PC-9 (cell line): ENCODE measurements at places on chromosomes 2 and 18. TPM values are rescaled to one million over a fixed set of nuclear protein-coding genes. Genes with fewer than 3 reads are reported as not detected.

Gene IL36G
- total RNA-seq, result not detected in 2 replicates

Gene FAM228A
- total RNA-seq, result not detected in 2 replicates

Gene DIS3L2
- 30.4 and 39.1 TPM in 2 replicates for total RNA-seq

Gene CLEC4F
- not detected in 2 replicates for total RNA-seq

Gene IL1RL1
- 0.55 and 1.7 TPM in 2 replicates for total RNA-seq

Gene UGT1A3
- 60.3 and 67.1 TPM in 2 replicates for total RNA-seq

Gene MTERF4
- total RNA-seq, result 38.6 and 42.8 TPM in 2 replicates

Gene ALK
- not detected in 2 replicates for total RNA-seq

Gene AKAIN1
- total RNA-seq, result not detected in 2 replicates

Gene FSHR
- not detected in 2 replicates for total RNA-seq

Gene MMADHC
- total RNA-seq, result 112 and 135 TPM in 2 replicates

Gene DYNAP
- total RNA-seq, result not detected in 2 replicates

Gene GRB14
- total RNA-seq, result 2.8 and 3.4 TPM in 2 replicates

Gene FOSL2
- 46.0 and 60.0 TPM in 2 replicates for total RNA-seq

Gene LBX2
- 0.76 and 2.0 TPM in 2 replicates for total RNA-seq
